HL-60 (cell line): ENCODE measurements at places on chromosomes 16 and 17.

GRCh38 chr16:26993963-26994362 lies 72.8 kb upstream of the C16orf82 start:
- no peak for DNase-seq

GRCh38 chr17:7707446-7707845 lies 2.4 kb downstream of the EFNB3 start:
- DNase-seq, result no peak

GRCh38 chr16:1674751-1675664 lies 3.1 kb upstream of the JPT2 start:
- DNase-seq, result no peak

DNA sequence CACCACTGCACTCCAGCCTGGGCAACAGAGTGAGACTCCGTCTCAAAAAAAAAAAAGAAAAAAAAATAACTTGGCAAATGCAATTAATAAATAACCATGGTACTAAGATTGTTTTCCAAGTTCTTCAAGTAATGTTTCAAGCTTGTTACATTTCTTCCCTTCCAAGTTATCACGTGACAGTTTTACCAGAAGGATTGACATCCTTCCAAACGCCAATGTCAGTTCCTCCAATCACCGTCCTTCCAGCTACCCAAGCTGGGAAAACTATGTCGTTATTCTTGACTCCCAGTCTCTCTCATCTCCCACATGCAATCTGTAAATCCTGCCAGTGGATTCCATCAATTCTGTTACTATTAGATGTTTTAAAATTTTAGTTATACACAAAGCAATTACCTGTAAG lies 3.9 kb upstream of the PHAF1 start:
- no peak for DNase-seq

GRCh38 chr17:8226536-8227237 lies 16.3 kb upstream of the AURKB start:
- DNase-seq, result peak; percentile 55

DNA sequence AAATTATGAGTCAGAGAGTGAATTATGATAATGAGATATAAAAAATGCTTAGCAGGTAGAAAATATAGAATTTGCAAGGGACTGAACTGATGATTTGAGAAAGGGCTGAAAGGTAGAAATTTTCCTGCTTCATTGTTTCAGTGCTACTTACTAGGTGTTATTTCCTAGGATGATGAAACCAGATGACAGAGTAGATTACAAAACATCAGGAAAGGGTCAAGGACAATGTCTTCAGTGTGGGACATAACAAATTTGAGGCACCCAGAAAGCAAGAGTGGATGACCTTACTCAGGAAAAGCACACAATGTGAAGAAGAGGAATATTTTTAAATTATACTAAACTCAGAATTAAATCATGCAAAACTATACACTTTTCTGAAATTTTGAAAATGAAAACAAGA lies 102.1 kb downstream of the SHCBP1 start:
- no peak for DNase-seq

GRCh38 chr17:43667947-43668348 lies 6.2 kb upstream of the MEOX1 start:
- no peak for DNase-seq

GRCh38 chr16:88743693-88744576 lies 37.6 kb downstream of the CTU2 start:
- peak; percentile 21 for DNase-seq

- no peak for DNase-seq
Observed at GRCh38 chr17:56608944-56609343, 15.4 kb downstream of the NOG start.

GRCh38 chr17:29242051-29242450 lies 4.6 kb upstream of the CRYBA1 start:
- DNase-seq, result no peak

DNA sequence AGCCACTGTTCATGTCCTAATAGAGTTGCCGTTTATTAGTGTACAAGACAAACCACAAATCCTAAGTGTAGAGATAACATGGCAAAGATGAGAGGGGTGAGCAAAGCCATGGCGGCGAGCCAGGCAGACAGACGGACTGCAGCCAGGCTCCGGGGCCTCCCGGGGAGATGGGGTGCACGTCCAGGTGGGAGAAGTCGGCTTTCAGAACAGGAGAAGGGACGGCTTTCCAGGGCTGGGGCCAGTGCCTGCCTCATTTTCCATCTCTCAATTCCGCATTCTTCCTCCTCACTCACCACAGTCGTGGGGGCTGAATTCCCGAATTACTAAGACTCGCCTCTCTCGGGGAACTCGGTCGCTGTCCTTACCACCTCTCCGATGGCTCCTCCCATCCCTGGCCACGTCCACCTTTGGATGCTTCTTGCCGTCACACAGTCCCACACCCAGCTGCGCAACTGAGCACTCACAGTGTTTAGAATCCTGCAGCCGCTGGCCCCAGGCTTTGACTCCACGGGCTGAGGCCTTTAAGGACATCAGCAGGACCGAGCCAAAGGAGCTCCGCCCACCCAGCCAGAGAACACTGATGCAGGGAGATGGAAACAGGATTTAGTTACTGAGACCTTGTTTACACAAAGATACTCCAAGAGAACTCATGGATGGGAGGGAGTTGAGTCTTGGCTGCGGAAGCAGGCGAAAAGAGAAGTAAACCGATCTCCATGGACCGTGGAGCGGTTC lies 59.7 kb downstream of the RNF112 start:
- DNase-seq, result no peak

DNA sequence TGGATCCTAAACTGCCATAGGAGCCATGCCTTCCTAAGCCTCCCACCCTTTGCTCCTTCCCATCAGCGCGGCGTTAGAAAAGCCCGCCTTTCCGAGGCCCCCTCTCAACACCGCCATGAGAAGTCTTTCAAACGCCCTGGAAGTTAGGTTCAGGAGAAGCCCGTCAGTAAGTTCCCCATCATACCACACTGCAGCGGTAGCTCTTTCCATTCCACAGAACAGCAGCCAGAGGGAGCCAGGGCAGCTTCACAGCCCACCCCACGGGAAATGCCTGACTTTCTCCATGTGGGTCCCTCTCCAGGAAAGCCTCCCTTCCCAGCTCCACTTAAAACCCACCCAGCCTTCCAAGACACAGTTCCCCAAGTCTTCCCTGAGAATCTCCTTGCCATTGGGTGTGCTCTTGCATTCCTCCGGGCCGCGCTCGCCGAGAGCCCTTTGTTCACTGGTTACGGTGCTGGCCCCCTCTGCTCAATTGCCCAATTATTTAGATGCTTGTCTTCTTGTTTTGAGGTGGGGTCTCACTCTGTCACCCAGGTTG lies 28.7 kb downstream of the KIAA0513 start:
- peak; percentile 26 for DNase-seq

DNA sequence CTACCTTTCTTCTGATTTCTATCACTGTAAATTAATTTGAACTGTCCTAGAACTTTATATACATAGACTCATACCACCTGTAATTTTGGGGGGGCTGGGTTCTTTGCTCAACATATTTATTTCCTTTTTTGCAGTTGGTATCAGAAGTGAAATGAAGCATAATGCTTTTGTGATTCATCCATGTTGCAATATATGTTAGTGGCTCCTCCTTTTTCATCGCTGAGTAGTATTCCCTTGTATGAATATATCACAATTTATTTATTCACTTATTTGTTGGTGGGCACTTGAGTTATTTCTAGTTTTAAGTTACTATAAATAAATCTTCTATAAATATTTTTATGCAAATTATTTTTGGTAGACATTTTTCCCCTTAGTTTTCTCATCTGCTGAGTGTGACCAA lies 336.4 kb downstream of the HS3ST3B1 start:
- no peak for DNase-seq

DNA sequence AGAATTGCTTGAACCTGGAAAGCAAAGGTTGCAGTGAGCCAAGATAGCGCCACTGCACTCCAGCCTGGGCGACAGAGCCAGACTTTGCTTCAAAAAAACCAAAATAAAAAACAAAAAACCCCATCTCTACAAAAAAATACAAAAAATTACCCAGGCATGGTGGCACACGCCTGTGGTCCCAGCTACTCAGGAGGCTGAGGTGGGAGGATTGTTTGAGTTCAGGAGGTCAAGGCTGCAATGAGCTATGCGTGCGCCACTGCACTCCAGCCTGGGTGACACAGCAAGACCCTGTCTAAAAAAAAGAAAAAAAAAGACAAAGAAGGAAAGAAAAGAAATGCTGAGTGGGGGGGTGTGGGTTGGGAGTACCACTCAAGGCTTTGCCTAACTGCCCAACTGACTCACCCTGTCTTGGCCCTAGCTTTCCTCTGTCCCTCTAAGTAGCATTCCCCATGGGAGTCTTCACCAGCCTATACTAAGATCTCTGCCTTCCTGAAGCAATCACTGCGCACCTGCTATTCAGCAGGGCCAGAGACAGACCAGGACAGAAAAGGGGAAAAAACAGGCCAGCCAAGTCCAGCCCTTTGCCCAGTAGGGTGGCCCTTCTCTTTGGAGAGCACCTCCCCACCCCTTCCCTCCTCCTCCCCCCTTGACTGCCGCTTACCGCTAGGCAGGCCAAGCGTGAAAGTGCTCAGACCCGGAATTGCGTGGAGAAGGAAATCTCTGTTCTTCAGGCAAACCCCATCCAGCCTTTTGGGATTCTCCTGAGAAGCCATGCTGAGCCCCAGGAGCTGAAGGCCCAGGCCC lies 45.8 kb downstream of the RTN4RL1 start:
- no peak for DNase-seq

DNA sequence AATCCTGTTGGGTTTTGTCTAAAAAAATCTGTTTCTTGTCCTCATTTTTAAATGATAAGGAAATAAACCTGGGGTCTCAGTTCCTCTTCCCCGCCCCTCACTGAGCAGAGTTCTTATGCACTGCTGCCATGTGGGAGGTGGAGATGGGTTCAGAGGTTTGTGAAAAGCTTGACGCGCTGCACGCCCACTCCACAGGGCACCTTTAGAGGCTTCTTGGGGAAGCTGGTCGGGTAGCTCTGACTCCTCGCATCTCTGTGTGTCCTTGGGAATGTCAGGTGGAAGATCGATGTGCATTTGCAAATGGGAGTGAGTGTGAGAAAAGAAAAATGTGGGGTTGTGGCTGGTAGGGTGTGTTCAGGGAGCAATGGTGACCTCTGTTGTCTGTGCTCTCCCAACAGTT lies 4.7 kb upstream of the ZNHIT3 start:
- DNase-seq, result no peak

GRCh38 chr16:83669456-83669855 lies 138.3 kb upstream of the HSBP1 start:
- DNase-seq, result no peak

DNA sequence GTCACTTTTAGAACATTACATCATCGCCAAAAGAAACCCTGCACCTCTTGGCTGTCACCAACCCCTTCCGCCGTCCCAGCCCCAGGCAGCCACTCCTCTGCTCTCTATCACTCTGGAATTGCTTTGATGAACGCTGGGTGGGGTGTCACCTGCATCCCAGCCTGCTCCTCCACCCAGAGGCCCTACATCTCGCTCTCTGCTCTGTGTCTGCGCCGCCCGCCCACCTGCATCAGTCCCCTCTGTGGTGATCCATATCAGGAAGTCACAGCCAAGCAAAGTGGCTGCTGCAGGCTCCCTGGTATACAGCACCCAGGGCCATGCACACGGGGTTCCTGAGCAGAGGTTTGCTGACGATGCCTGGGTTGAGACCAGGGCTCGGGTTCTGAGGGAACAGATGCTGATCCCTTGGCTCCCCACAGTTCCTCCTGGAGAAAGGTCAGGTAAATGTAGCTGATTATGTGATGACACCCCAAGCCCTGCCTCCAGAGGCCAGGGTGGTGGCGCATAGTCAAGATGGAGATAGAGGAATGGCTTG lies 30.8 kb downstream of the MPRIP start:
- no peak for DNase-seq

DNA sequence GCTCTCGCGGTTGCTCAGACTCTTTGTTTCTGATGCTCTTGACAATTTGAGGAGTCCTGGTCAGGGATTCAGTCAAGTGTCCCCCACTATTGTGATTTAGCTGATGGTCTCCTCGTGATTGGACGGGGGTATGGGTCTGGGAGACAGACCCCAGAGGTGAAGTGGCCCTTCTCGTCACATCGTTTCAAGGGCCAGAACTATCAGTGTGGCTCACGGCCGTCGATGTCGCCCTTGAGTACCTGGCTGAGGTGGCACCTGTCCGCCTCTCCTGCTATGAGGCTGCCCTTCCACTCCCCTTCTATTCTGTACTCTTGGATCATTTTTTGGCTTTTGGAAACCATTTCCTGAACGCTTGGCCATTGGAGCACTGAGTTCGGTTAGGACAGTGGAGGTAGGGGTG lies 7.4 kb upstream of the MEAK7 start:
- DNase-seq, result no peak

GRCh38 chr16:57566436-57566835 lies 24.0 kb downstream of the ADGRG5 start:
- no peak for DNase-seq

DNA sequence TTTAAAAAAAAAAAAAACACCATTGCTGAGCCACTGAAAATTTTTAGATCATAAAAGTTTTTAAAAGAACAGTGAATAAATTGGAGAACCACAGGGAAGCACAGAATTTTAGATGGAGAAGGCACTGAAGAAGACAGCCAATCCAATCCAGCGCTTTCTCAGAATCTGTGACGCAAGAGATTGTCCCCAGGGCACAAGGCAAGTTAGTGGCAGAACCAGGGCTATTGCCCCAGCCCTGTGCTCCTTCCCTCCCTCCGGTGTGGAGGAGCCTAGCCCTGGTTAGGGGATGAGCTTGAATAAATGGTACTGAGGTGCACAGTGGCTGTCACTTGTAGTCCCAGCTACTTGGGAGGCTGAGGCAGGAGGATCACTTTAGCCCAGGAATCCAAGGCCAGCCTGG lies 108.3 kb downstream of the ZNF423 start:
- DNase-seq, result no peak

GRCh38 chr17:72592242-72592966 lies 471.6 kb downstream of the SOX9 start:
- peak; percentile 14 for DNase-seq

GRCh38 chr16:8075271-8075670 lies 515.0 kb downstream of the TMEM114 start:
- no peak for DNase-seq

GRCh38 chr17:65593855-65594845 lies 32.7 kb upstream of the AXIN2 start:
- no peak for DNase-seq

- DNase-seq, result no peak
Observed at GRCh38 chr16:89922477-89922883, 662 bp upstream of the TUBB3 start.

DNA sequence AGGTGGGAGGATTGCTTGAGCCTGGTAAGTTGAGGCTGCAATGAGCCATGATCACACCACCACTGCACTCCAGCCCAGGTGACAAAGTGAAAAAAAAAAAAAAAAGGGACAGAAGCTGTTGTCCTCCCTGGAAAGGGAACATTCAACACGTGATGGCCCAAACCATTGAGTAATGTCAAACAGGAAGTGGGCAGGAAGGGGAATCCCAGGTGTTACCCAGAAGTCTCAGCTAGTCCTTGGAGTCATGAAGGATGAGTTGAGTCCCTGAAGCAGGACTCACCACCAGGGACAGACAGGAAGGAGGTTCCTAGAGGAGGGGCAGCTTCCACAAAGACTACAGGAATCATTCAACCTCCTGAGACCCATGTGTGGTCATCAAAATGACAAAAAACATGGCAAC lies 19.8 kb upstream of the CMIP start:
- DNase-seq, result peak; percentile 58
